Activated CD4-positive, alpha-beta T cell treated with anti-CD3 and anti-CD28 coated beads for 1 hour (primary cell): ENCODE measurements at places on chromosomes 11 and 22.

GRCh38 chr22:17319546-17319945, 49.7 kb upstream of the CECR2 start:
- no peak for DNase-seq

- DNase-seq: no peak
These were observed 575.6 kb upstream of the KIRREL3 start for GRCh38 chr11:127576210-127576609.

GRCh38 chr11:528166-528814, 7.1 kb downstream of the HRAS start:
- no peak for DNase-seq

GRCh38 chr22:39917776-39918495, 17.1 kb downstream of the GRAP2 start:
- no peak for DNase-seq

- no peak for DNase-seq
These were observed 25.6 kb downstream of the MN1 start for GRCh38 chr22:27775758-27776649.

GRCh38 chr11:14773755-14774154, 118.3 kb downstream of the CYP2R1 start:
- no peak for DNase-seq

GRCh38 chr11:47466701-47467250, 17.8 kb upstream of the RAPSN start:
- DNase-seq: no peak
